ENCODE measurements at places on chromosomes 4 and X.

GRCh38 chr4:85779165-85779564, 304.2 kb downstream of the ARHGAP24 start:
- peak; percentile 72 for ATAC-seq

DNA sequence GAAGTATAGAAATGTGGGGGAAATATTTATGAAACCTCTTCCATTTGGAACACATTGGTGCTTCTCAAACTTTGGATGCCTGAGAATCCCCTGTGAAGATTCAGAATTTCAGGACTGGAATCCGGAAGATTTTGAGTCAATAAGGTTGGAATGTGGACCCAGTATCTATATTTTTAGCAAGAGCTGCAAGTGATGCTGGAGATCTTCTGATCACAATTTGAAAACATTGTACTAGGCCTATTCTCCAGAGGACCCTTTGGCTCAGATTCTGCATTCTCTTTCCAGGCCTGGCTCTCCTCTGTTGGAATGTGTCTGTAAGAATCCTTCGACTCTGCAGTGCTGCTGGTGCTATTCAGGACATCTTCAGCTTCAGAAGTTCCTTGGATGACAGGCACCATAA, 2.4 kb upstream of the PKD2 start:
- no peak for ATAC-seq

DNA sequence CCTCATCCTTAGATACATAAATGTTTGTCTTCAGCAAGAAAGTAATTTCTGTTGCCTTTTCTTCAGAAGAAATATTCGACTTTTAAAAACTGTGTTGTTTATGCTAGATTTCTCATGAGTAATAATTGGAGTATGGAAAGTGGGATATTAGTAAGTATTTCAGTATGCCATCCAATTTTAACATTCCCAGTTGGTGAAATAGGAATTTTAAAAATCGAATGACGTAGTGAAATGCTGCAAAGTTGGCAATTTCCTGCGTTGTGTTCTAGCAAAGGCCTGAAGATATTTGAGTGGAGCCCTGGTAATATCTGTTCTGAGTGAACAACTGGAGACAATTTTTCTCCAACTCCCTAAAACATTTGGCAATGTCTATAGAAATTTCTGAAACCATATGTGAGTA, 190.1 kb downstream of the ZNF330 start:
- ATAC-seq = peak; percentile 62

DNA sequence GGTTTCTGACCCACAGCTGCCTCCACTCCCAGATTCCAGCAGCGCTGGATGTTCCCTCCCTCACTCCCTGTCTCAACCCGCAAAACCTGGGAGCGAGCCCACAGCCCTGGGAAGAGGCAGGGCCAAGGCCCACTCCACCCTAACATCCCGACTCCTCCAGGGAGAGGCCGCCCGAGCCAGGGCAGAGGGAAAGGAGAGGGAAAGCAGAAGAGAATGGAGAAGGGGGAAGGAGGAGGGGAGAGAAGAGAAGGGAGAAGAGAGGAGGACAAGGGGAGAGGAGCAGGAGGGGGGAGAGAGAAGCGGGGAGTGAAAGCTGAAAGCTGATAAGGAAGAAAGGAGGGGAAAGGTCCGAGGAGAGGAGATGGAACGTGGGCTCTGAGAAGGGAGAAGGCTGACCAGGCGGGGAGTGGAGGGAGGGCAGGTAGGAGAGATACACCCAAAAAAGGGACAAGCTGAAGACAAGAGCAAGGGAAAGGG, 120.2 kb upstream of the PJA1 start:
- ATAC-seq = peak; percentile 13

DNA sequence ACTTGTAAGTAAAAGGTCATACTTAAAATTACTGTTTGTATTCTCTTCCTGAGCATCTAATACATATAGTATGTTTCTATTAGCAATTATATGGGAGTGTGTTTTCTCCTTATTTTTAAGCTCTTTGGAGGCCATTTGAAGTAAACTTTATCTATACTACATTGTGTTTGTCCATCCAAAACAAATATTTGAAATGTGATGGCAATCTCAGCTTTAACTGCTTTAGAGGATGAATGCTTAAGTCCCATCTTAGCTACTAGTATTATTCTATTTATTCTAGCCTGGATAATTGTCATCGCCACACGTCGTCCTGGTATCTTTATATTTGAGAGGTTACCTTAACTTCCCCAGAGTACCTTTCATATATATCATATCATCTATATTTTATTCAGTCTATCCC, 335.8 kb downstream of the NAF1 start:
- no peak for ATAC-seq

DNA sequence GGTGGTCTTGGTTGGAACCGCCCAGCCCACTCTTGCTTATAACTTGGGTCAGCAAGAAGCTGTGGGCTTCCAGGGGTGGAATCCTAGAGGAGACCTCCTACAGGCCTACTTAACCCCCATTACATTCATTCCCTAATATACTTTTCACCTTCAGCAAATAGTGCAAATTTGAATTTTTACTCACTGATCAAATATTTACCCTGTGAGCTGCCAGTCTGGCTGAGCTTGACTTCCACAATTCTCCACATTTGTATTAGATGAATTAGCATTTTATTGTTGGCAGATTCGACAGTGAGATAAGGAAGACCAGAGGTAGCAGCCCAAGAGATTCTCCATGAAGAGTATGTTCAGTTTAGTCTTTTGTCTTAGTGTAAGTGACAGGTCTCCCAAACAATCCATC, 199.6 kb downstream of the BCOR start:
- no peak for ATAC-seq

- peak; percentile 67 for ATAC-seq
Measured at GRCh38 chr4:161554372-161554990, 609.3 kb downstream of the FSTL5 start.

GRCh38 chr4:77360451-77360850, 203.4 kb downstream of the CCNG2 start:
- ATAC-seq = no peak

DNA sequence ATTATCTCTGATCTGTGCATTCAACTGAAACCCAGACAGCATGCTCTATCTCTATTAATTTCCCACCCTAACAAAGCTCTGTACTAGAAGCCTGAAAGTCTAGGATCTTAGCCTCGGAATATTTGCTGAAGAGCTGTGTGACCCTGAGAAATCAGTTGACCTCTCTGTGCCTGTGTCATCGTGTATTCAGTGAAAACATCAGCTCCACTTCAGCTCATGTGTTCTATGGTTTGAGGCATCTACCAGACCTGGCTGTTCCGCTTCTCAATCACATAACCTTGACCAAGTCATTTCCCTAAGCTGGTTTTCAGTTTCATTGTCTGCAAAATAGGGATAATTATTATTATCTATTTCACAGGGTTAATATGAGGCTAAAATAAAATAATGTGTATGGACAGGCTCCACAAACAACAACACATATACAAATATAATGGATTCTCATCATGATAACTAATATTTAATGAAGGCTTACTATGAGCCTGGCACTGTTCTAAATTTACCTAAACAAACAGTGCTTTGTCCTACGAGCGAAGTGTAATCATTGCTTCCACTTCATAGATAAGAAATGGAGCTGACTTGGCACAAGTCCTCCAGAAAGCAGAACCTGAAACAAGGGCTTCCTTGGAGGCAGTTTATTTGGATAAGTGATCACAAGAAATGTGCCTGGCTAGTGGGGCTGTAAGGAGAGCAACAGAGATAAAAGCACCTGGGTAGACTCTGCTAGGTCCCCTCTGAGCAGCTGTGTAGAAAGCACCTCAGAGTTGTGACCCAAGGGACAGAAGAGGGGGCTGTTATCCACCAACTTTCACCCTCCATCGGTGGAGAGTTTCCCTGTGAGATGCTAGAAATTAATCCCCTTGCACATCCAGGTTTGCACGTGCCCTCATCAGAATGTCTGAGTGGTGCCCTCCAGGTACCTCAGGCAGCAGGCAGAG, 356.9 kb downstream of the RAB28 start:
- ATAC-seq = no peak

GRCh38 chr4:151874328-151874727, 113.5 kb upstream of the GATB start:
- no peak for ATAC-seq

- ATAC-seq = no peak
Measured at GRCh38 chr4:101141230-101141629, 206.1 kb downstream of the PPP3CA start.

DNA sequence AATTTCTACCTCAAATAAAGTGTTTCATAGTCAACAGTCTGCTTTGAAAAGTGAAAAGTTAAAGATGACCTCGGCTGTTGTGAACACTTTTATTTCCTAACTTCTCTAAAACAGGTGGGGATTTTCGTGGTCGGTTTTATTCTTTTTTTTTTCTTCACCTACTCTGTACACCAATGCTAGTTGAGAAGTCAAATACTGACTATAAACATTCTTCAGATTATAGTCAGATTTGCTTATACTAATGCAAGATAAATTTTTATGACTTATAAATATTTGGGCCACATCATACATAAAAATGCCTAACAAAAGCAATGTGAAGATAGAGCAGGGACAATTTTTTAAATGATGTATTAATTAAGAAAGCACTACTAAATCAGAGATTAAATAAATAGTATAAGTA, 98.1 kb upstream of the GPR34 start:
- no peak for ATAC-seq

All from SK-N-SH treated with all-trans-retinoic acid at 6 μM for 48 hours (cell line).